ENCODE measurements at places on chromosomes 11 and 22.

DNA sequence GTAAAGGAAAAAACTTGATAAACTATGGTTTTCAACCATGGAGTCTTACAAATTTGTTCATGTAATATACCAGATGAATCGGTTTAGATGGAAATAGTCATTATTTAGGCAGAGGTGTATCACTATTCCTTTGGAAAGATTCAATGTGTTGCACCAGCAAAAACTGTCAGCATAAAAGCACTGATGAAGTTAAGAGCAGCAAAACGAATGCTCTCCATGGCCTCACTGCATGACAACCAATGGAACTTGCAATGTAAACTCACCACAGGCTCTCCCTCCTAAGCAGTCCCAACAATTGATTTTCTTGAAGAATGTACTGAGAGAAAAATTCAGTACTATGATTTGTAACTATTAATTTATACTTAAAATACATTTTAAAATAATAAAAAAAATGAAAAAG, 139.9 kb downstream of the FCHSD2 start:
- no peak for DNase-seq

- DNase-seq, result no peak
Measured at GRCh38 chr11:12270817-12271216, 106.6 kb upstream of the PARVA start.

DNA sequence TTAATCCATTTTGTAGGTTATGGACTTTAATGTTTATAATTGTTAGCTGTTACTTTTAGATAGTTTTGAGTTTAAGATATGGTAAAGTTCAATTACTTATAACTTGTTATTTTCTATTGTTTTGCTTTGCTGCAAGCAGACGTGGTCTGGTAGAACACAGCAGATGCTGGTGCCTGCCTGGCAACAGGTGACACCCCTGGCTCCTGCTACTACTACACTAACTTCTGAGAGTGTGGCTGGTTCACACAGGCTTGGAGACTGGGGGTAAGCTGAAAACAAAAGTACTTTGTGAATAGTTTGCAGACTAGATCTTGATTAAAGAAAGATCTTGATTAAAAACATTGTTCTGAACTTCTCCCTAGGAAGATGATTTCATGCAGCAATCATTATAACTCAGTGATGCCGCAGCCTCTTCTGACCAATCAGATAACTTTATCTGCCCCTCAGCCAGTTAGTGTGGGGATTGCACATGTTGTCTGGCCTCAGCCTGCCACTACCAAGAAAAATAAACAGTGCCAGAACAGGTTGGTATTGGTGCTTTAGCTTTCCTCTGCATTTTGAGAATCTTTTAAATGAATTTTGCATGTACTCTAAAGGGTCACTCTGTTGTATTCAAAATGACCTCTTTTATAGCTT, 90.4 kb downstream of the HIPK3 start:
- no peak for DNase-seq

DNA sequence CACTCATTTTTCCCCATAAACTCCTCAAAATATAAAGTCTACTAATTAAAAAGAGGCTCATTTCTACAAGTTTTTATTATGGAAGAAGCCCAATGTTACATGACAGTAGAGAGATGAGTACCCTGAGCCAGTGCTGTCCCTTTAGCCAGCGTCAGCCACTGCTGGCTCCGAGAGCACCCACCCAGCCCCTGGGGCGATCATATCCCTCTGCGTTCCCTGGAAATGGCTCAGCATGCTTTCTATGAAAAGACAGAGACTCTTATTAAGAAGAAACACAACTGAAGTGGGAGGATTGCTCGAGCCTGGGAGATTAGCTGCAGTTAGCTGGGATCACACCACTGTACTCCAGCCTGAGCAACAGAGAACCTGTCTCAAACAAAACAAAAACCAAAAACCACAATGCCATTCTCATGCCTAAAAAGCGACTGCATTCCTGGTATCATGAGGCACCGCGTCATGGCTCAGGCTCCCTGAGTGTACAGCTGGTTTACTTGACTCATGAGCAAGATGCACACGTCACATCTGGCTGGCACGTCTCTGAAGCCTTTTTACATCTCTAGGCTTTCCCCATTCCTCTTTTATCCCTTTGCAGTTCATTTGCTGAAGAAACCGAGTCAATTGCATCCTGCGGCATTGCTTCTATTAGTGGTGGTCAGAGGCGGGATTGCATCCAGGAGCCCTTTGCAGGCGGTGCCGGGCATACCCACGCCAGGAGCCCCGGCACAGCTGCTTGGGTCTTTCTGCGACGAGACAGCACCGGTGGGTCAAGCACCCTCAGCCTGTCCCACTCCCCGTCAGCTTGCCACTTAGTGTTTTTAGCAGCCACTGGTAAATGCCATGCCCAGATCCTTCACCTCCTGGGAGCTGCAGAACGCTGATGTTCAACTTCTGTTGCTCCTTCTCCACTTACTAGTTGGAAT, 119.9 kb downstream of the CTTN start:
- peak; percentile 9 for DNase-seq

All from ACHN (cell line).